Lower leg skin (tissue), 4 donors: ENCODE measurements at places on chromosomes 16 and 17.

GRCh38 chr16:51971184-51971583, 575.8 kb downstream of the TOX3 start:
- no peak for DNase-seq

DNA sequence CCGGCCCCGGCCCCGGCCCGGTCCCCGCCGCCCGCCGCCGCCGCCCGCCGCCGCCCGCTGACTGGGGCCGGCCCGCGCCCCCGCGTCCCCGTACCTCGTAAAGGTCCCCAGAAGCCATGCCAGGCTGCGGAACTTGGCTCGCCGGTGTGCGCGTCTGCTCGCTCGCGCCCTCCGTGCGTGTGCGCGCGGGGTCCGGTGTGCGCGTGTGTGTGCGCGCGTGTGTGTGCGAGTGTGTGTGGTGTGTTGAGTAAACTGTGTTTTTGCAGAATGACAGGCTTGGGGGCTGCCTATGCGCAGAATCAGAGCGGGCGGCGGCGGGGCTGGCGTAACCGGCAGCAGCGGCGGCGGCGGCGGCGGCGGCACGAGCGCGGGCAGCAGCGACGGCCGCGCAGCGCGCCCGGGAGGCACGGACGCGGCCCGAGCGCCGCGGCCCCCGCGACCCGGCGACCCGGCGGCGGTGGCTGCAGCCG, 307 bp downstream of the CDYL2 start:
- no peak for DNase-seq

GRCh38 chr17:42680331-42680808, 1.3 kb downstream of the CCR10 start:
- DNase-seq = no peak

DNA sequence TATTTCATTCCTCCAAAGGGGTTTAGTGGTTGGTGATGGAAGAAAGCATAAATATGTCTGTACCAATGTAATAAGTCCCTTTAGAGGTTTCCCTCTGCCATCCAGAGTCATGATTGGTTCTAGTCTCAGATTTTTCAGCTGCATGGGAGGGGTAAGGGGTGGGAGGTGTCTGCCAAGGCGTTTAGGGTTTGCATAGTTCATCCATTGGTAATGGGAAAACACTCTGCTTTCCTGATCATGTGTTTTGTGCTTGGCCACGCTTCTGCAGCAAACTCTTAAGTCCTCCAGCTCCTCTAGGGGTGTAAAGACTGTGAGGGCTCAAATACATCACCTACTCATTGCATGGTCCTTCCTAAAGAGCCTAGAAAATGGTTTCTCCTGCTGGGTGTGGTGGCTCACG, 29.8 kb downstream of the LIG3 start:
- DNase-seq = no peak

DNA sequence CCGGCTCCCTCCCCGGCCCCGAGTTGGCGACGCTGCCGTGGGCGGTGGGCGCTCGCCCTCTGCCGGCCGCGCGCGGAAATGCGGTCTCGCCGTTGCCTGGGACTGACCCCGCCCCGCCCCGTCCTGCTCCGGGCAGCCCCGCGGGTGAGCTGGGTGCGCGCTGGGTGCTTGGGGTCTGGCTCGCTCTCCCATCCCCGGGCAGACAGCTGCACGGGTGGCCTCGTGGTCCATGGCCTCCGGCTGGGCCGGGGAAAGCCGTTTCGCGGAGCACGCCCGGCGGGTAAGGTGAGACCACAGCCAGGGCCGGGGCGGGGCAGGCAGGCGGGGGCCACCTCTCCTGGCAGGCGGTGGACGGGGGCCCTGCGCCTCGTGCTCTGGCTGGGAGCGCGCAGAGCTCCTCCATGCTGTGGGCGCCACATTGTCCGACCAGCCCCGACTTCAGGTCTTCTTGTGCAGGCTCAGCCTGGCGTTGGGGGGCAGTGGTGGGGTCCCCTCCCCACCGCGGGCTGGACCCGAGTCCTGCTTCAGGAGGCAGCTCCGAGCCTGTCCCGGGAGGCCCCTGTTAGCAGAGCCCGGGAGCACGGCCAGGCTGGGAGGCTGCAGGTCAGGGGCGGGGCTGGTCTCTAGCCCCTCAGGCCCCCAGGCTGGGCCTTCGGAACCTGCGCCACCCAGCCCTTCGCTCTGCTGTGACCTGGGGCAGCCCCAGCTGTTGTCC, 7.0 kb upstream of the C1QTNF8 start:
- no peak for DNase-seq

GRCh38 chr16:89257281-89257731, 39.8 kb downstream of the ZNF778 start:
- no peak for DNase-seq
